ENCODE measurements at places on chromosomes 16 and 17.

DNA sequence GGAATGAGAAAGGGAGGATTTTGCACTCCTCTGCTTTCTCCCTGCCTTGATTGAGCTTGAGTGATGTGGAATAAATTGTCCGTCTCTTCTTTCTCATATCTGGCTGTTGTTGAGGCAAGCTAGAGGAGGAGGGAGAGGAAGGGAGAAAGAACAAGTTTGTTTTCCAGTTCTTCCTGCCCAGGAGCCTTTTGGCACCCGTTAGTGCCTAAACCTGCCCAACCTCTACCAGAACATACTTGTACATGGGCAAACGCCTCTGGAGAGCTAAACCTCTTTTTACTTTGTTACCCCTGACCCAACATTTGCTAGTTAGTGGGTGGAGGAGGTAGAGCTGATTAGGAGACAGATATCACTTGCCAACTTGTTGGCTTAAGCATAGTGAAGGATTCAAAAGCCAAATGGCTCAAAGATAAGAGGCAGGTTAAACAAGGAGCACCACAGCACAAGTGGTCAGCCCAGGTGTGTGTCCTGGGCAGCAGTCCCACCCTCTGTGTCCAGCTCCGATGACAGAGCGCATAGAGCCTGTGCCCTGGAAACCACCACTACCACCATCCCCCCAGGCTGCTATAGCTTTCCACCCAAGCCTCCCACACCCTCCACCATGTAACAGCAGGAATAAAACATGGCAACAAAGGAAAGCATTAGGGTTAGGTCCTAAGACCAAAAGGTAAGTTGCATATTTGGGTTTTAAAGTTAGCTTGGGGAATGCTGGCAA lies 6.5 kb downstream of the ODF4 start:
- DNase-seq = no peak

GRCh38 chr17:81898029-81898866 lies 3.8 kb upstream of the NPB start:
- DNase-seq = no peak

- no peak for DNase-seq
Observed at GRCh38 chr17:40436636-40437035, 6.6 kb upstream of the IGFBP4 start.

DNA sequence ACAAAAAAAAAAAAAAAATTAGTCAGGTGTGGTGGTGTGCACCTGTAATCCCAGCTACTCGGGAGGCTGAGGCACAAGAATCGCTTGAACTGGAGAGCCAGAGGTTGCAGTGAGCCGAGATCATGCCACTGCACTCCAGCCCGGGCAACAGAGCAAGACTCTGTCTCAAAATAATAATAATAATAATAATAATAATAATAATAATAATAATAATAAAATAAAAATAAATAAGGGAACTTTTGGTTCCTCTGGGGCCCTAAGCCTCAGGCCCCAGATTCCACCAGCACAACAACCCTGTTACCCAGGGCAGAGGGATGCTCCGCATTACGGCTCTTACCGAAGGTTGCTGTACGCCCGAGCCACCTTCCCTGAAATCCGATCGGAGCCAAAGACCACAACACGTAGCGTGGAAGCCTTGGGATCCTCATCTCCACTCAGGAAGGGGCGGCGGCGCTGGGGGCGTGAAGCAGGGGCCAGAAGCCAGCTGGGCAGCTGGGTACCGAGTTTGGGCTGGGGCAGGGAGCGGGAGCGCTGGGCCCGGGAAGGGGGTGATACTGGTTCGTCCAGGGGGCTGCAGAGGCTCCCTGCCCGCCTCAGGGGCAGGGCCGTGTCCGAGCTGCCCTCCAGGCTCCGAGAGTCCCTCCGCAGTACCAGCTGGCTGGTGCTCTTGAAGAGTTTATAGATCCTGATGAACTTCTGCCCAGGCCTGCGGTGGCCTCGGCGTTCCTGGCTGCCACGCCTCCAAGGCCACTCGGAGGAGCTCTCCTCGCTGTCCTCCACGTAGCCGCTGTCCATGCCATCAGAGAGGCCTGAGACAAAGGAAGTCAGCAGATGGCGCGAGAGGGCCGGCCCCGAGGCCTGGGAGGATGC lies 20.6 kb upstream of the PIK3R6 start:
- DNase-seq = no peak

- DNase-seq = no peak
Observed at GRCh38 chr16:78851266-78851665, 749.3 kb downstream of the MAF start.

DNA sequence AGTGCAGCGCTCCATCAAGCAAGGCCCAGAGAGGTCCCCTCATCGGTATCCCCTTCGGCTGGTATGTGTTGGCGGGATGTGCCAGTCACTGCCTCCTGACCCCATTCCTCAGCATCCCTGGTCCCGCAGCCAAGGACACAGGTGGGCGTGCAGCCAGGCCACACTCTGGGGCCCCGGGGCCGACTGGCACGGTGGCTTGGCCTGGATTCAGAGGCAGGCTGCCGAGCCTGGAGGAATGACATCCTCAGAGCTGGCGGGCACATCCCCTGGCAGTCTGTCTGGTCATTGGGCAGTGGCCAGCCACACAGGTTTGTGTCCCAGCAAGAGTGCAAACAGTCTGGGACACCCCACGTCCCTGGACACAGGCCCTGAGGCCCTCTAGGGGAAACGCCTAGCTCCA lies 111.1 kb downstream of the SDK2 start:
- DNase-seq = no peak

- no peak for DNase-seq
Observed at GRCh38 chr17:57634713-57635465, 110.2 kb downstream of the CCDC182 start.

DNA sequence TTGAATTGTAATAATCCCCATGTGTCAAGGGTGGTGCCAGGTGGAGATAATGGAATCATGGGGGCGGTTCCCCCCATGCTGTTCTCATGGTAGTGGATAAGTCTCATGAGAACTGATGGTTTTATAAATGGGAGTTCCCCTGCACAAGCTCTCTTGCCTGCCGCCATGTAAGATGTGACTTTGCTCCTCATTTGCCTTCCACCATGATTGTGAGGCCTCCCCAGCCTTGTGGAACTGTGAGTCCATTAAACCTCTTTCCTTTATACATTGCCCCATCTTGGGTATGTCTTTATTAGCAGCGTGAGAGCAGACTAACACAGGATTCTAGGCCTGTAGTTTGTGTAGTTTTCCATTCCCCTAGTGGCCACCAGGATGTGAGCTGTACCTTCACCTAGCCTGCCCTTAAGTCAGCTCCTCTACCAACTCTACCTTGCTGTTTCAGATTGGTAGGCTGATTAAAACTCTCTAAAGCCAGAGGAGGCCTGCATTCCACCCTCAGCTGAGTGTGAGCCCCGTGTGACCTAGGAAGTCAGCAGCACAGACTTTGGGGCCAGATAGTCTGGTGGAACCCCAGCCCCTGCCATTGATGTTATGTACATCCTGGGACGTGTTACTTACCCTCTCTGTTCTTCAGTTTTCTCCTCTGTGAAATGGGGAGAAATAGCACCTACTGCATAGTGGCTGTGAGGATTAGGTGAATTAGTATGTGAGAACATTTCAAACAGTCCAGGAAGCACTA lies 252.4 kb upstream of the CACNG5 start:
- DNase-seq = no peak

GRCh38 chr16:24516900-24517669 lies 22.3 kb upstream of the RBBP6 start:
- DNase-seq = peak; percentile 53

- no peak for DNase-seq
Observed at GRCh38 chr16:14140923-14141322, 69.8 kb downstream of the MRTFB start.

DNA sequence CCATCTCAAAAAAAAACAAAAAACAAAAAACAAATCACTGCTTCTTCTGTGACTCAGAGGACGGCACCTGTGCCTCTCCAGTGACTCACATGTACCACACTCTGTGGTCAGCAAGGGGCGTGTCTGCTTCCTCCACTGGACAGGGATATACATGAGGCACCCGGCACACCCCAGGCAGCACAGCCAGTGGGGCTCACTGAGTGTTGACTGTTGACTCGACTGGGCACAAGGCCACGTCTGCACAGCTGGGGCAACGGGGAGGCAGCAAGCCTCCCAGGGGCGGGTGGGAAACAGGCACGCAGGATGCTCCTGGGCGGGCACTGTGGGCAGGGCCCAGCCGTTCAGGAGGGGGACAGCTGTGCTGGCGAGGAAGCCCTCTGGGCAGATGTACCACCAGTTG lies 64.1 kb downstream of the TIMM22 start:
- no peak for DNase-seq

GRCh38 chr17:41967141-41967920 lies 736 bp downstream of the CNP start:
- peak; percentile 17 for DNase-seq

DNA sequence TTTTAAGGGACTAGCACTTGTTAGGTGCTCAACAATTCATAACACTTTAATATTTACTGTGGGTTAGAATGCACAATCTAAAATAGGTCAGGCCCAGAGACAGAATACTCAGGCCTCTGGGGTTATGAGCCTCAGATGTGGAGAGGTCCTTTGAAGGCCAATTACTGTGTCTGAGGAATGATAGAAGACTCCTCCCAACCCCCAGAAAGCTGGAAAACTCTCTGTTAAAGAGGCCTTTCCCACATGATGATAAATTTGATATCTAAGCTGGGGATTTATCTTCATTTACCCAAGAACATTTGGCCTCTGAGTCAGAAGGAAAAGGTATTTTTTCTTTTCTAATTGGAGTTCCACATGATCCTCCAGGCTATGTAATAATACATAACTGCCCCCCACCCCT lies 41.1 kb upstream of the MMD start:
- no peak for DNase-seq

GRCh38 chr16:89805136-89805905 lies 11.1 kb downstream of the FANCA start:
- no peak for DNase-seq

GRCh38 chr17:7404737-7405349 lies 946 bp upstream of the TMEM256 start:
- peak; percentile 44 for DNase-seq

- DNase-seq = no peak
Observed at GRCh38 chr17:36755586-36755985, 154.2 kb downstream of the MRM1 start.

DNA sequence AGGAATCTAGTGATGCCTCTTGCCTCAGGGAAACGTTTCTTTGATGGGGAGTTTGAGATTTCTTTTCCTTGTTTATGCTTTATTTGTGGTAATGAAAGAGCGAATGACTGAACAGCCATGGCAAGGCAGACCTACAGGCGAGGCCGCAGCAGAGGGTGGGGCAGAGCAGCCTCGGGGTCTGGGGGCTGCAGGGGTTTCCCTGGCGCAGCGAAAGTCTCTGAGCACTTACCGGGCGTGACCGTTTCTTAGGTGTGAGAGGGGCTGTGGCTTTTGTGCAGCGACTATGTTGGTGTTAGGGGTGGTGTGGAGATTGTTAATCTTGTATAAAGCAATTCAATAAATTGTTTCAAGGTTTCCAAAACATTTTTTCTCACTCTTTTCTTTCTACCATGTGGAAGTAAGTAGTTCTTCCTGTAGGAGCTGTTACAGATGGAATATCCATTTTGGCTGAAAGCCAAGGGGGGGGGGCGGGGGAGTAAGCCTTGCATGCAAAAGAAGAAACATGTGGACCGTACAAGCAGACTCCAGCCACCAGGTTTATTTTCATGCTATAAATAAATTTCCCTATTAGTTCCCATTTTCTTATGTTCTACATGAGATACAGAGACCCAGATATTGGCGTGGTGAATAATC lies 34.8 kb downstream of the UBN1 start:
- no peak for DNase-seq

GRCh38 chr17:36597866-36598777 lies 3.3 kb upstream of the MRM1 start:
- no peak for DNase-seq

GRCh38 chr16:10888320-10888937 lies 11.4 kb downstream of the CIITA start:
- no peak for DNase-seq

- DNase-seq = no peak
Observed at GRCh38 chr16:74033441-74033995, 263.1 kb upstream of the PSMD7 start.

- DNase-seq = no peak
Observed at GRCh38 chr17:55332296-55333041, 67.7 kb downstream of the HLF start.

- no peak for DNase-seq
Observed at GRCh38 chr17:58788199-58788598, 32.5 kb downstream of the PPM1E start.

GRCh38 chr17:27384726-27385125 lies 71.5 kb upstream of the KSR1 start:
- DNase-seq = no peak

DNA sequence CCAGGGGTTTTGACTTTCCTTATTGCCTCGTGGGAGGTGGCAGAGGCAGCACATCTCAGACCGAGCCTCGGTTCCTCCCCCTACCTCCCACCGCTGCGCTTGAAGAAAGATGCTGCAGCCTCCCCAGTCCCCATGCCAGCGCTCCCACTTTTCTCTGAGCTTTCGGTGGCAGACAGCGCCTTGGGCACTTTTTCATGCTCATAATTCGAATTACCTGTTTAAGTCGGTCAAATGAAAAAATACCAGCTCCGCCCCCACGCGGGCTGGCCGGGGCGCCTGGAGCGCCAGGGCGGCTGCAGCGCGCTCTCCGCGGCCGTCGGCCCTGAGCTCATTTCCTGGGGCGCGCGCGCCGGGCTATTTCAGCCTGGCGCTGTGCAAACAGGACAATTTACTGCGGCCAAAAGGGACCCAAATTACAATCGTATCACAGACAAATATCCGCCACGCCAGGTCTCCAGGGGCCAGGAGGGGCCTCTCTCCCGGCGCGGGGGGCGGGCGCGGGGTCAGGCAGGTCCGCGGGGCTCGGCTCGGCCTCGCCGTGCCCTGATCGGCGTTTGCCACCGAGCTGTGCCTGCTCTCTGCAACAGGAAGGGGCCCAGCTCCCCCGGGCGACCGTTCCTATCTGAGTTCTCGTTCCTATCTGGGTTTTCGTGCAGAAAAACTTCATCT lies 45.0 kb downstream of the SOST start:
- DNase-seq = no peak
